ENCODE measurements at places on chromosomes 5 and 9.

DNA sequence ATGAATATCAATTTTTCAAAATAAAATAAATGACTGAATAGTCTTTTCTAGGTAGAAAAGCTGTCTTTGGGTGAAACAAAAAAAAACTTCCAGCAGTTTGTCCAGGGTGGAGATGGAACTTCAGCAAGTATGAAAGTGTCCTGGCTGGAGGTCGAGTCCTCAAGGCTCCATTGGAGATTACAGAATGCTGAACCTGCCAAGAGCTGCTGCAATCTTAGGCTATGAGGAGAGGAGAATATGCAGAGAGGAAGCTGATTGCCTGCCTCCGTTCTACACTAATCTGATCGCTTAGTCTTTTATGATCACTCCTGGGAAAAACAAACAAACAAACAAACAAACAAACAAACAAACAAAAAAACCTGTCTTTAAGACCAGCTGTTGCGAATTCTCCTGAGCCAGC is 50.6 kb downstream of the NREP start:
- H3K4me3 ChIP-seq = no peak overlapping the region
- no peak overlapping the region for H3K27ac ChIP-seq
- no peaks in the 10 kb centered on the region for H3K36me3 ChIP-seq

DNA sequence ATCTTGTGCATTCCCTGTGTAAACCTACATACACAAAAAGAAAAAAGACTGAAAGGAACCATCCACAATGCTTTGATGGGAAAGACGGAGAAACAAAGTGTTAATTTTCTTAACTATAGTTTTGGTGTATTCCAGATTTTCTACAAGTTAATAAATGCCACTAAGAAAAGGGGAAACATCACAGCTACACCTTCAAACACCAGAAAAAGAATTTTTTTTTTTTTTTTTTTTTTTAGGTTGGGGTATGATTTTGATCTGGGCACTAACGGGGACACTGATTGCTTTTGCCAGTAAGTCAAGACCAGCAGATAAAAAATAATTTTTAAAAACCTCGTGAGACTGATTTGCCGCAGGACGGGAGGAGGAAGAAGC is 334 bp upstream of the THG1L start:
- H3K27ac ChIP-seq = peak overlapping the region; percentile 89
- H3K36me3 ChIP-seq = no peaks in the 10 kb centered on the region
- peak overlapping the region; percentile 86 for H3K4me3 ChIP-seq
- H3K4me1 ChIP-seq = 0 out of 2 replicates have a peak, but pooled peaks cover 3% of the 10 kb centered on the region
- DNase-seq = no peak

DNA sequence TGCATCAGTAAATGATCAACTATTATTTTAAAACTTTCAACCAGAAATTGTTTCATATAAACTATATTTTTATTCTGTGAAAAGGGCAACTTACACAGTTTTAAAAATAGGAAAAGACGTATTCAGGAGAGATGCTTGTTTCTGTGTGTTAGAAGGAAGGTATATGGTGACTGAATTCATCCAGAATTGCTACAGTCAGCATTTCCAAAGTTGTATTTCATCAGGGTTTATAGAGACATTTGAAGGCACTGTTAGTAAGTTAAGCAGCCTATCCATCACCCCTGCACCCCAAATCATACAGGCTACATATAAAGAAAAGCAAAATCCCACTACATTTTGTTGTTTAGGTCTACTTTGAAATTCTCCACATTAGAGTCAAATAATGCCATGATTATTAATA is 716.0 kb downstream of the KCTD16 start:
- H3K4me3 ChIP-seq = no peak overlapping the region
- no peaks in the 10 kb centered on the region for H3K4me1 ChIP-seq
- no peak for DNase-seq
- no peak overlapping the region for H3K27ac ChIP-seq
- H3K27me3 ChIP-seq = no peaks in the 10 kb centered on the region
- H3K36me3 ChIP-seq = no peaks in the 10 kb centered on the region

DNA sequence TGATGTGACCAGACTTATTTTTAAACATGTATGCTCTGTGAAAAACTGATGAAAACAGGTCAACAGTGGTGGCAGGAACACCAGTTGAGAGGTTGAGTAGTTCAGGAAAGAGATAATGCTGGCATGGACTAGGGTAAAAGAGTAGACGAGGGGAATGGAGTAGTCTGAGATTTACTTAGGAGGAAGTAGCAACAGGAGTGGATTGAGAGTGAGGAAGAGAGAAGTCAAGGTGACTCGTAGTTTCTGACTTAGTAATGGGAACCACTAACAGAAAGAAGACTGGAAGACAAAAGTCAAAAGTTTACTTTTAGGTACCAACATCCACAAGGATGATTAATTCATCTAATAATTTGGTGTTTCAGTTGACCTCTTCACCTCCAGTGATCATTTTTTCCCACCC is 3.6 kb downstream of the SRA1 start:
- peaks cover 22% of the 10 kb centered on the region for H3K36me3 ChIP-seq
- peak overlapping the region; percentile 84 for H3K27ac ChIP-seq
- peak; percentile 72 for DNase-seq
- H3K27me3 ChIP-seq = no peaks in the 10 kb centered on the region

- no peaks in the 10 kb centered on the region for H3K4me1 ChIP-seq
- H3K36me3 ChIP-seq = no peaks in the 10 kb centered on the region
- H3K27ac ChIP-seq = no peak overlapping the region
- no peak overlapping the region for H3K4me3 ChIP-seq
- H3K27me3 ChIP-seq = 0 out of 2 replicates have a peak, but pooled peaks cover under 1% of the 10 kb centered on the region
Observed at GRCh38 chr5:146533260-146533857, 17.4 kb upstream of the GPR151 start.

GRCh38 chr9:89011683-89012082 is 20.4 kb downstream of the S1PR3 start:
- H3K4me1 ChIP-seq = no peaks in the 10 kb centered on the region
- H3K4me3 ChIP-seq = no peak overlapping the region
- H3K27ac ChIP-seq = no peak overlapping the region
- DNase-seq = peak; percentile 12
- no peaks in the 10 kb centered on the region for H3K36me3 ChIP-seq
